ENCODE measurements at places on chromosomes 4 and X.

DNA sequence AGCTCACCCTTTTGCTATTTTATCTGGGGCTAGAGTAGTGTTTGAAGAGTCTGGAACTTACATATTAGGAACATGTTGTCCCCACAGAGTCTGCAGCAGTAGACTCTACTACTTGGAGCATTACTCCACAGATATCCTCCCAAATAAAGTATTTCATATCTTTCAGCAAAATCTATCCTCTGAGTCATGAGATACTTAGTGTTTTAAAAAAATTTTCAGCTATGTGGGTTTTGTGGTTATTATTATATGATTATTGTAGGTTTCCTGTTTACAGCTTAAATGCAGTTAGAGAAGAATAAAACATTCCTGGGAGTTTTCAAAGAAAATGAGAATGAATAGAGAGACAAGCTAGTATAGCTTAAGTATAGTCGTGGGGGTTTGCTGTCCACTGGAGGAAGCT lies 30.9 kb downstream of the PAGE2 start:
- no peak for DNase-seq

- no peak for DNase-seq
Measured at GRCh38 chr4:8272472-8273428, 3.2 kb downstream of the HTRA3 start.

- no peak for DNase-seq
Measured at GRCh38 chr4:159280442-159281172, 177.7 kb downstream of the RAPGEF2 start.

GRCh38 chr4:154999950-155000578 lies 208.4 kb upstream of the NPY2R start:
- no peak for DNase-seq

- DNase-seq, result peak; percentile 73
Measured at GRCh38 chr4:145388043-145388442, 93.6 kb upstream of the SMAD1 start.

GRCh38 chr4:151034829-151035228 lies 19.7 kb upstream of the LRBA start:
- DNase-seq, result no peak

DNA sequence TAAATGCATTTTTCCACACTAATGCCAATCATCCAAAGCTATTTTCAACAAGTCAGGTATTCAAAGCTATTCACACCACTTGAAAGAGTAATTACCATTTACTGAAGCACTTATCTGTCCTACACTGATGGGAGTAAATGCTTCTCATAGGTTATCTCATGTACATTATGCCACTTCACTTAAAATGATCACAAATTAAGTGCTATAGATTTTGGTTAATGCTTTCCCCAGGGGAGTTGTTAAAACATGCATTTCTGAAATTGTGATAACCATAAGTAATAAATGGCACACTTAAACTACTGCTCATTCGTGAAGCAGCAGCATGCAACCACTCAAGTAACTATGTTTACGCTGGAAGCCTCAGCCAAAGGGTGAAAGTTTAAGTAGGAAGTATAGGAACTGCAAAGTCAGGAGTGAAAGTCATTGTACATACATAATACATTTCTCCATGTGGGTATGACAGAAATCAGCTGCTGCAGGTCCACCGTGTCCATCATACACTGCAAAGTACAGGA lies 6.6 kb downstream of the PPM1K start:
- DNase-seq, result no peak

GRCh38 chrX:67718926-67719325 lies 175.1 kb downstream of the AR start:
- DNase-seq, result no peak

DNA sequence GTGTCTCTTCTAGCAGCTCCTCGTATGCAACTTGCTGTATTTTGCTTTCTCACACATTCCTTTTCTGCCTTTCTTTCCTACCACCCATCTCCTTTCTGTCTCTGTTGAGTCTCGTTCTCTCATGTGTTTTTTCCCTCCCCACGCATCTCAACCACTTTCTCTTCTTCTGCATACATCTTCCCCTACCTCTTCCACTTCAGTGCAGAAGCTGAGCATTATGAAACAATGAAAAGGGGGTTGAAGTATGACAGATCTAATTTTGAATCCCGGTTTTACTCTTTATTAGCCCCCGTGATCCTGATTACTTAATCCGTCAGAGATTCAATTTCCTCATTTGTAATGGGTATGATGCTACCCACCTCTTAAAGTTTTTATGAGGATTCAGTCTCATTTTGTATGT lies 7.3 kb downstream of the FAM241A start:
- DNase-seq, result no peak

- no peak for DNase-seq
Measured at GRCh38 chr4:59500103-59500502, 1700.0 kb upstream of the ADGRL3 start.

GRCh38 chr4:180909279-180909678 lies 1333.9 kb upstream of the TENM3 start:
- DNase-seq, result no peak

DNA sequence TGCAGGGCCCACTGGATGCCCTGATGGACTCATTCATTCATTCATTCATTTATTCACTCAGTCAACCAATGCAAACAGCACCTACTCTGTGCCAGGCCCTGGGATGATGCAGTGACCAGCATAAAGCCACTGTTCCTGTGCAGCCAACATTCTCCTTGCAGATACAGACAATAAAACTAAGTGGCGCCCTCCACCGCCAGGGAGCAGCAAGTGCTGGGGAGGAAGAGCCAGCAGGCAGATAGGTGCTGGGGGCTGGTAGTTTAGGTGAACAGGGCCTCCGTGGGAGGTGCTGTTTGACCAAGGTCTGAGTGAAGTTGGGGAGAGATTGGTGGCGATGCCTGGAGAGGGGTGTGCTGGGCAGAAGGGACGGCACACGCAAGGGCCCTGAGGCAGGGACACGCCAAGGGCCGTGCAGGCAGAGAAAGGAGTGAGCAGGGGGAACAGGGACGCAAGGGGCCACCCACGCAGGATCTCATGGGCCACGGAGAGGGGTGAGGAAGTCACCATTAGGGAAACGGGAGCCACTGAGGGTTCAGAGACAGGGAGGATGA lies 65.5 kb downstream of the WFS1 start:
- DNase-seq, result no peak

Measured in pulmonary artery endothelial cell (primary cell).